Sigmoid colon (tissue), 7 donors: ENCODE measurements at places on chromosomes 4 and X. TPM values are rescaled to one million over a fixed set of nuclear protein-coding genes. Genes with fewer than 3 reads are reported as not detected.

DNA sequence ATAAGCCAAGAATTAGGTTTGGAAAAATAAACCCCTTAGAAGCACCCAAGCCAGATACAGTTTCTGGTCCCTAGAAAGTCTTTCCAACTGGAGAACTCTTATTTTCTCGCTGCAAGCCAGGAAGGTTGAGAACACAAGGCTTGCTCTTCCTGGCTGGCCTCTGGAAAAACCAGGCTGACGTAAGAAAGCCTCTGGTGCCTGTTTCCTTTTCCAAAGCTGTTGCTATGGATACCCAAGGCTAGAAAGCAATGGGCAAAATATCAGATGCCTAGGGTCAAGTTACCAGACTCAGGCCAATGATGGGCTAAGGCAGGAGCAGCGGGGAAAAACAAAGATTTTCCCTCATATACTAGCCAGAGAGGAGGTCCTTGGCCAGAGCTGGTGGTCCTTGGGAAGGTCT is 281.6 kb downstream of the KLHL13 start:
- DNase-seq = no peak

The PABPC1L2B gene
- total RNA-seq = not detected

The MAOB gene
- 23.2 TPM for total RNA-seq

DNA sequence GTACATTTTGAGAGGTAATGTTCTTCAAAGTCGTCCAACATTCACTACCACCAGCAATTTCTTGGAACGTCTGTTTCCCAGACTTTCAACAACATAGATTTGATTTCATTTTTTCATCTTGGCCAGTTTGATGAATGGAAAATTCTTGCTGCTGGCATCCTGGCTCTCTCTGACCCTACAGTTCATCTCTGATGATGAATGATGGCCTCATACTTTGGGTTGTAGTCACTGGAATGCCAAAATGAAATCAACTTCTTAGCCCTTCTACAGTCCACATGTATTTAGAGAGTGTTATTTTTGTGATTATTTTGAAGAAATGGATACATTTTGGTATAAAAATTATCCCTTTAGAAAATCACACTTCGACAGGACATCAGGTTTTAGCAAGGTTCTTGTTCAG is 8.8 kb downstream of the CHST7 start:
- no peak for DNase-seq

GRCh38 chrX:70592091-70592490 is 147.5 kb downstream of the DLG3 start:
- DNase-seq = no peak

The MAGEA10 gene
- not detected for total RNA-seq

The NDST3 gene
- total RNA-seq = not detected

DNA sequence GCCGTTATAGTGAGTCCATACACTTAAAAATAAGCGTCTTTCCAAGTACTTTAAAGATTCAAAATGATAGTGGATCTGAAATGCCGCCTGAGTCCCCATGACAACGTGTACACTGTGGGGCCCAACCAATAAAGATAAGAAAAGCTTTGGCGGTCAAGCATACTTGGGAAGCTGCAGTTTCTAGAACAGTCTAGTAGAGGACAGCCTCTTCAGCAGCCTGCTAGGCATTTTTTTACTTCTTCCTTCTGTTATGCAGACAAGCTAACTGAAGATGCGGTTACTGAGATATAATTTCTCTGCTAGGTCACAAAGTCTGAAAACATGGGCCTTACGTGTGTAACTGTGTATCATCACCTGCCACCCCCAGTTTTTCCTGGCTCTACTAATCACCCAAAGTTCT is 402 bp upstream of the UPRT start:
- DNase-seq = no peak

DNA sequence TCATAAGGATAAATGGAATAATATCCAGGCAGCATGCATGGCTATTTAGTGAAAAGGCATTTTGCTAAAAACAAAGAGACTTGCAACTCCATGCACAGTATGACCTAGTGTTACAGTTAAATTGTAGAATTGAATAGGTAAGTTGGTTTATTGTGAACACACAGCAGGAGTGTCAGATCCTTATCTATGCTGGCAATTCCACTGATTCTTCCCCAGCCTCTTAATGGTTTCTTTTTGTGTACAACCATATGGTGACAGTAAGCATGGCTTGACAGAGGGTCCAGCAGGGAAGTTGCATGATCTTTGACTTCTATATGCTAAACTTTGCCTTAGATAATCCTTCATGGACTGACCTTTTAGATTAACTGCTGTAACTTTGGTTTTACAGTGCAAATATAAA is 936.6 kb upstream of the EPHA5 start:
- no peak for DNase-seq

DNA sequence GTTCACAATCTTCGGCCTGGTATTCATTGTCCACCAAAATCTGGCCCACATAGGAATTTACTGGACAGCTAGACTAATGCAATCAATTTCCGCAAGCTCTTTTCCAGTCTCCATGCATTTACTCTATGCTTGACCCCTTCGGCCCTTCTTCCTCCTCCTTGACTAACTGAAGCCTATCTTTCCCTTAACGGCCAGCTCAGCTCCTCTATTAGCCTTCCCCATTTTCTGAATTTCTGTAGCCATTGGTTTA is 1.2 kb upstream of the PHKA2 start:
- DNase-seq = no peak

The OPRPN gene
- total RNA-seq = not detected

DNA sequence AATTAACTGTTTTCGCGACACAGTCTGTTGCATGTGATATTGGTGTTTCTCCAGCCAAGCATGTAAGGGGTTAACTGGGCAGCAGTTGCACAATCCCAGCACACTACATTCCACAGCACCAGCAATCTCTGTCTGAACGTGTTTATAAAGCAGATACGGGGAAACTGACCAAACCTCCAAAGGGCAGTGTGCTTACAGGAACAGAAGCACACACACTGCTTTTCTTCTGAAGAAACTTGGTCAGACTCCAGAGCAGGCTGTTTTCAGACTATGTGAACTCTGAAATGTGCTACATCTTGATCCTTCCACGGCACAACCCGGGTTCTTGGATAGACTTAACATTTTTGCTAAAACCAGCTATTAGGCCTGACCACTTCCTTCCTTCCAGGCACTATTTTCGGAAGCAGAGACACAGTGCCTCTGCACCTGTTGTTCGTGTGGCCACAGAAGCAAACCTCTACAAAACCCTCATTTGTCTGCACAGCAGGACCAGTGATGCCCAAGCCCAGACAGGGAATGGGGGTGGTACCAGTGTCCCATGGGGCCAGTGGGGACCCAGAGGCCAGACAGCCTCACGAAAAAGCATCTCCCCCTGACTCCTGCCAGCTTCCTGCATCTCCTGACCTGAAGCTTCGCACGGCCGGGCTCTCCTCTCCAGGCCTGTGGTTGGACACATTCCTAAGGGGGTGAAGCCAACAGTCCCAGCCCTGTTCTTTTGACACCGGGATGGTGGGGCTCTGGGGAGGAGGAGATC is 90.1 kb downstream of the IRF2 start:
- DNase-seq = peak; percentile 79

The MAGEA2B gene
- total RNA-seq = not detected

DNA sequence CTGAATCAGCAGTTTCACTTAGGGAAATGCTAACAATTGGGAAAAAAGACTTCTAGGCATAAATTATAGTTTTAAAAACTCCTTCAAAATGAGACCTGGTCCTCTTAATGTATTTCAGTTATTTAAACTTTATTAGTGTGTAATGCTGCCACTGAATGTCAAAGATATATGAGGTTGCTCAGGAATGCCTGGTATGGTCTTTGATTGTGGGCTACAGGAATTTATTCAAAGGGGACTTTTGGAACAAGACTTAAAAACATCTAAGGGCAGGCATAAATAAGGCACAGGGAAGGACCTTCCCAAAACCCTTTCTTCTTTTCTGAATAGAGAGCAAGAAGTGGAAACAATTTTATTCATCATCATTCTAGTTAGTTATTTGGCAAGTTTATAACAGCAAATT is 439.1 kb downstream of the TLL1 start:
- no peak for DNase-seq

The CCDC110 gene
- 1.6 TPM for total RNA-seq

DNA sequence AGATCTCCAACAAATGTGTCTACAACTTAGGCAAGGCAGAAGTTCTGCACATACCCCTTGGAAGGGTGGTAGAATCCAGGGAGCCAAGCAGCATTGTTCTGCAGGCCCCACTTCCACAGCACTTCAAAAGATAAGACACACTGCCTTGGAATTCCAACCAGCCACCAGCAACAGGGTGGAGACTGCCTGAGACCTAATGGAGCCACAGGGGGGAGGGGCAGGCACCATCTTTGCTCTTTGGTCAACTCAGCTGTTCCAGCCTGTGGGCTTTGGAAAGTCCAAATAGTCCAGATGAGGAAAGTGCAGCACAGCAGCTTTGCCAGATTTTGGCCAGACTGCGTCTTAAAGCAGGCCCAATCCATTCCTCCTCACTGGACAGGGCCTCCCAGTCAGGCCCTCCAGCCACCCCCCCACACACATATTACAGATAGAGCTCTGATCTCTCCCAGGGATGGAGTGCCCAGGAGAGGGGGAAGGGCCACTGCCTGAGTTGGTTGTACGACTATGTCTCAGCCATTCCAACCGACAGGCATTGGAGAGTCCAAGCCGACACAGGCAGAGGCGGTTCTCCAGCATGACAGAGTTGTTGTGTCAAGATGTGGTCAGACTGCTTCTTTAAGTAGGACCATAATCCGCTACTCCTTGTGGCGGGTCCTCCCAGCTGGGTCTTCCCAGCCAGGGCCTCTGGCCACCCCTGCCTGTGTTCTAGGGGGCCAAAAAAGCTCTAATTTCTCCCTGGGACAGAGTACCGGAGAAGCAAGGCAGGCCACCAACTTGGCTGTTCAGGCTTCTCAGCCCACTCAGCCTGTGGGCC is 42.5 kb upstream of the ANTXR2 start:
- DNase-seq = no peak

The SSX4 gene
- not detected for total RNA-seq
